ENCODE measurements at places on chromosomes 16 and 17.

- DNase-seq: no peak
Measured at GRCh38 chr17:19748807-19749193, 702 bp upstream of the ALDH3A1 start.

GRCh38 chr17:39165841-39166349 is at the start of gene ARL5C:
Gene ARL5C (minus strand): TSS chr17:39166161. CDS start chr17:39165760, 401 bp downstream.
- DNase-seq: no peak

DNA sequence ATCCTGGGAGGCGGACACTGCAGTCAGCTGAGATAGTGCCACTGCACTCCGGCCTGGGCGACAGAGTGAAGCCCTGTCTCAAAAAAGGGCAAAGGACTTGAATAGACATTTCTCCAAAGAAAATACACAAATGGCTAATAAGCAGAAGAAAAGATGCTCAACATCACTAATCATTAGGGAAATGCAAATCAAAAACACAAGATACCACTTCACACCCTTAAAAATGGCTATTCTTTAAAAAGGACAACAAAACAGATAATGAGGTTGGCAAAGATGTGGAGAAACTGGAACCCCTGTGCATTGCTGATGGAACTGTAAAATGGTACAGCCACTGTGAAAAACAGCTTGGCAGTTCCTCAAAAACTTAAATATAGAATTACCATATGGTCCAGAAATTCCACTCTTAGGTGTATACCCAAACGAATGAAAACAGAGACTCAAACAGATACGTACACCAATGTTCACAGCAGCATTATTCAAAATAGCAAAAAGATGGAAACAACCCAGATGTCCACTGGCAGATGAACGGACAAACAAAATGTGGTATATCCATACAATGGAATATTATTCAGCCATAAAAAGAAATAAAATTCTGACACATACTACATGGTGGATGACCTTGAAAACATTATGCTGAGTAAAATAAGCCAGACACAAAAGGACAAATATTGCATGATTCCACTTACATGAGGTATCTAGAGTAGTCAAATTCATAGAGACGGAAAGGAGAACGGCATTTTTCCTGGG is 35.5 kb downstream of the BRIP1 start:
- DNase-seq: no peak

- DNase-seq: no peak
Measured at GRCh38 chr16:19210280-19210924, 42.4 kb downstream of the SYT17 start.

- no peak for DNase-seq
Measured at GRCh38 chr17:72332367-72332766, 211.5 kb downstream of the SOX9 start.

DNA sequence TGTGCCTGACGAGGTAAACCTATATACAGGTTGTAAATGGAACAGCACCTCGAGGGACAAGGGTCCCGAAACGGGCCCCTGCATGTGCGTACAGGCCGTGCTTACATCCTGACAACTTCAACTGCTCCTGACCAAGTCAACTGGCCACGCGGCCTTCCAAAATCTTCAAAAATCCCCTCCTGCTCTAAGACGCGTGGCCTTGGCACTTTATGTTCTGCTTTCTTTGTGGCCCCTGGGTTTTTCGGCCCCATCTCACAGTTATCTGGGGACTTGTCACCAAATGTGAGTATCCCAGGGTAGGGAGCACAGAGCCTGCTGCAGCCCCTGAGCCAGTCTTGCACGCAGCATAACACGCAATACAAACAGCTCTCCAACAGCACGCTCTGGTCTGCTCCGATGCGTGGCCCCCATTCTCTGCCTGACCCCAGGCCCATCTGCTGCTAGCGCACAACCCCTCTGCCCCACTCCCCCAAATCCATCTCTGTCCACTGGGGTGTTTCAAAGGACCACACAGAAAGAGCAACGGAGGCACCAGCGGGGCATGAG is 659 bp downstream of the RPH3AL start:
- no peak for DNase-seq

DNA sequence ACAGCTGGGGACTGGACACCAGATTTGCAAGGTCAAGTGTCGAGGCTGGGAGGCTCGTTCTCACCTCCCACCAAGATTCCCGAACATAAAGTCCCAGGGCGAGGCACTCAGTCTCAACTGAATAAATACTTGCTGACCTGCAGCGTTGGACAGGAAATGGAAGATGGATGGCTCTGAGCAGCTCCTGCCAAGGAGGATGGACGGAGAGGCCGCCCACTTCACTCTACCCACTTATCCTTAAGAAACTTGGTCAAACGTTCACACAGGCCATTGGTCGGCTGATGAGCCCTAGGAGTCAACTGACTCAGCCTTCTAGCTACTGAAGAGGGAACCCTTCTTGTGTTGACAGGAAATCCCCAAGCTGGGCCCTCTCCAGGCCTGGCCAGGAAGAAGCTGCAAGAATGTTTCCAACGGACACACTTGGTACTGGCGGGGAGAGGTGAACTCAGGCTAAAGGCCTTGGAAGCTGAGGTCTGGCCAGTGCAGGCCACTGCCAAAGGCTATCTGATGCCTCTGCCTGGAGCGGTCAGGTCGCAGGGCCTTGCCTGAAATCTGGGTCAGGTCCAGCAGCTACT is 50.0 kb downstream of the VAC14 start:
- DNase-seq: no peak

DNA sequence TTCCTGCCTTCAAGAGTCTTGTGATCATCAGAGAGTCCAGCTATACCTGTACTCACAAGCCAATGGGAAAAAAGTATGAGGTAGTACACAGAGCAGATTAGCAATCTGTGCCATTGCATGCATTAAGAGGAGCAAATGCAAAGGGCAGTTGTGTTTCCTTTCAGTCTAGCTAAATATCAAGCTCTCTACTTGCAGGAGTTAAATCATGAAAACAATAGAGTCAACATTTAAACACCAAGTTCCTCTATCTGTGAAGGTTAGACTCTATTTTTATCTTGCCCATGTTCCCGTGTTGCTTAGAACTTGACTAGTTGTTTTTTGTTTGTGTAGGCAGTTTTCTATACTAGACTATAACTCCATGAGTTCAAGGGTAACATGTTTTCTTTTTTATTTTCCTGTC is 4.7 kb upstream of the FAM20A start:
- DNase-seq: no peak

DNA sequence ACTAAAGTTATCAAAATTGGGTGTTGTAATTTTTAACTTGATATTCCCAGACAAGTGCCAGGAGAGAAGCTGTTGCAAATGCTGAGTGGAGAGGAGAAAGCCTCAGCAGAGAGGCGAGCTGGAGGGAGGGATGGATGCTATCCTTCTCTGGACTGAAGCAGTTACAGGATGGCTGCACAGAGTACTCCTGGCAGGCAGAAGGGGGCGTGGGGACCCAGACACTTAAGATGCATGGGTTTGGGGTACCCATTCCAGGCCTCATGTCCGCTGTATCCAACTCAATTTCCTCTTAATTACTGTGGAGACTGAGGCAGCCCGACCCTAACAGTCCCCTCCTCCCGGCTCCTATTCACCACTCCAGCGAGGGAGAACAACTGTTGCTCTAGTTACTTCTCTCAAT is 25.4 kb upstream of the ALDH3A1 start:
- no peak for DNase-seq

DNA sequence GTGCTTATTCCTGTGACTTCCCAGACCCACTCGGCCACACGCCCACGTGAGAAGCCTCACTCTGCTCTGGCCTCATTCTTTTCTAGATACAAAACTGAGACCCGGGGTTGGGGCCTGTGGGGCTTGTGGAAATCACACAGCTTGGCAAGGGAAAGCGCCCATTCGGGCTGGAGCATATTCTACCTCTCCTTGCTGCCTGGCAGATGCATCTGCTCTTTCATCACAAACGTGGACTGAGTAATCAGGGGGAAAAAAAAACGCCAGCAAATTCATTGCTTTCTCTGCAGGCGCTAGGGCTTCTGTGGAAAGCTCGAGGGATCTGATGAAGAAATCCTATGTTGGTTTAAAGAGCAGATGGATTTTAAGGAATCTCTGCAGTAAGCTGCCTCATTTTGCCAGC is 44.4 kb downstream of the DNAH9 start:
- no peak for DNase-seq

DNA sequence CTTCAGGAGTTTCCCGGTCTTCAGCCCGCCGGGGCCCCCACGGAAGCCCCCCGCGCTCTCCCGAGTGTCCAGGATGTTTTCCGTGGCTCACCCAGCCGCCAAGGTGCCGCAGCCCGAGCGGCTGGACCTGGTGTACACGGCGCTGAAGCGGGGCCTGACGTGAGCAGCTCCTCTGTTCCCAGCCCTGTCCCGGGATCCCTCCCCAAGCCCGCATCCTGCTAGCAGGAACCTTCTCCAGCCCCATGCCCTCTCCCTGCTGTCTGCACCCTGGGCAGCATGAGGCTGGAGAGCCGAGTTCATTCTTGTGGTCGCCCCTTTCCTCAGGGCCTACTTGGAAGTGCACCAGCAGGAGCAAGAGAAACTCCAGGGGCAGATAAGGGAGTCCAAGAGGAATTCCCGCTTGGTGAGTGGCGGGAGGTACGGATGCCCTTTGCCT is 10.1 kb downstream of the RIPOR1 start:
- DNase-seq: no peak

DNA sequence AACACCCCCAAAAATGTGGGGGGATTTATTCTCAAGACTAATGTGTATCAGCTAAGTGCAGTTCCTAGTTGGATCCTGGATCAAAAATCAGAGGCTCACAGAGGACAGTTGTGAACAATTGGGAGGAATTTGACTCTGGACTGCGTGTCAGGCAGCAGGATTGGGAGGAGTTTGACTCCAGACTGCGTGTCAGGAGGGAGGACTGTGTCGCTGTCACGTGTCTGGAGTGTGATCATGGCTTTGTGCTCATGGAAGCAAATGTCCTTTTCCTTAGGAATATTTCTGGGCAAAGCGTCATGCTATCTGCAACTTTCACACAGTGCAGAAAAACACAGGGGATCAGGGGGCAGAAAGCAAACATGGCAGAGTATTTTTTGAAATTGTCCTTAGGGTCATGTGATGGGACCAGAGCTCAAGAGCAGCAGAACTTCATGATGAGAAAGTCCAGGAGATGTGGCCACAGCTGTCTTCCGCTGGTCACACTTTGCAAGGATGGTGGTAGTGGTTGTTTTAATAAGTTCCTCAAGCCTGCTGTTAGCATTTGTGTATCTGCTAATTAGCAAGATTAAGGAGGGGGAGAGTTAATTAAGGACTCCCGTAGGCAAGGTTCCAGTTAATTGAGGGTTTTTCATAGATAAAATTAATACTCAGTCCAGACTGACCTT is 122.0 kb upstream of the CHMP6 start:
- no peak for DNase-seq

DNA sequence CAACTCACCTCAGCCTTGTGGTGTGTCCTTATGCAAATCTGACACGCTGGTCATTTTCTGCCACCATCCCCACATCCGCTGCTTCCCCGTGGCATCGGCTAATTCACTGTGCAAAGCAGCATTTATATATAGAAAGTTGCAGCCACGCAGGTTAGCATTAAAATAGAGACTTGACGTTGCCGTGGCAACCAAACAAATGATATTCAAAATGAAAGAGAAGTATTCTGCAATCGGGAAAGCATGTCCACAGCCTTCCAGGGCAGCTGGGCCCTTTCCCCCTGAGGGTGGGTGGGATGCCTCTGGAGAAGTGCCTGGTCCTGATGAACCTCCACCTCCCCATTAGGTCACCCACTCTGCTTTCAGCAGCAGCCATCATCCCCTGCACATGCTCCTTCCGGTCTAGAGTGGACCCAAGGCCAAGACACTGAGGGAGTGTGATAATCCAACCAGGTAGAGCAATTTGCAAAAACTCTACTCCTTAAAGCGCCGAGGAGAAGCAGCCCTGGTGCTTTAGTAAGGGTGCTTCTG is 138.7 kb downstream of the GAS7 start:
- no peak for DNase-seq

DNA sequence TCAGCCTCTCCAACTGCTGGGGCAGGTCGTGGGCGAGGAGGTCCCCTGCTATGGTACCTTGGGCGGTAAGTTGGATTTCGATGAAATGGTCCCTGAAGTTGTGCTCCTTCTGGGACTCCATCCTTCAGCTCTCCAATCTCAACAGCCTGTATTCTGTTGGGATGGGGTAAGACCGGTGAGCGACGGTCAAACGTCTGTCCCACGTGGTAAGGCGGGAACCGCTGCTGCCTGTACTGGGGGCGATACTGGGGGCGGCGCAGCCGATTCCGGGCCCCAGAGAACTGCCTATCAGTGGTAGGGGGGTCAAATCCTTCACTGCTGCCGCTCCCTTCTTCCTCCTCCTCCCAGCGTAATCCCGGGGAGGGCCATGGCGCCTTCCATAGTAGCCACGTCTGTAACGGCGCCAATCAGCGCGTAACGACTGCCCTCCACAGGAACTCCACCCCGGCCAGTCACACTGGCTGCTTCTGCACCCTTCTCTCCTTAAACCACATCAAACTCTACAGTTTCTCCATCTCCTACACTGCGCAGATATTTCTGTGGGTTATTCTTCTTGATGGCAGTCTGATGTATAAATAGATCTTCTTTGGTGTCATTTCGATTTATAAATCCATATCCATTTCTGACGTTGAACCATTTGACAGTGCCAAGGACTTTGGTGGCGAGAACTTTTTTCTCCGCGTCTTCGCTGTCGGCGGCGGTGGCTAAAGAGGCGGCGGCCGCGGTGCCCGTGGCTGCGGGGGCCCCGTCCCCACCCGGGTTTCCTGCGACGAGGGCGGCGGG is 41.1 kb downstream of the AHSP start:
- no peak for DNase-seq

GRCh38 chr16:70591615-70592014 is 54.7 kb upstream of the IL34 start:
- no peak for DNase-seq

- DNase-seq: no peak
Measured at GRCh38 chr17:78651554-78651953, 74.4 kb upstream of the DNAH17 start.

DNA sequence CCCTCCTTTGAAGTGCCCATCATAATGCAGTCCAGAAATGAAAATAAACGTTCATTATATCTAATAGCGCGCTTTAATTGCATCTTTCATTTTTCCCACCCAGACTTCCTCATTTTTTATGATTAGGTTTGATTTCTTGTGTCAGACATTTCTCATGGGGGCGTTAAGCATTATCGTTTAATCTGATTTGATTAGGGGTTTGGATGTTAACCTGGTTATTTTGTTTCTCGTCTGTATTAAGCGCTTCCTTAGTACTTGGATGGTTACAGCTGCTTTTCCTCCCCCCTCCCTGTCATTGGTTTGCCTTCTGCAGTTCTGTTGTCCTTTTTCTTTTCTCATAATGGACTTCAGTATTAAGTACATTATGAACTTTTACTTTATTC is 540 bp downstream of the MFSD11 start:
- no peak for DNase-seq

- DNase-seq: no peak
Measured at GRCh38 chr16:72092832-72093447, 480 bp downstream of the TXNL4B start.

DNA sequence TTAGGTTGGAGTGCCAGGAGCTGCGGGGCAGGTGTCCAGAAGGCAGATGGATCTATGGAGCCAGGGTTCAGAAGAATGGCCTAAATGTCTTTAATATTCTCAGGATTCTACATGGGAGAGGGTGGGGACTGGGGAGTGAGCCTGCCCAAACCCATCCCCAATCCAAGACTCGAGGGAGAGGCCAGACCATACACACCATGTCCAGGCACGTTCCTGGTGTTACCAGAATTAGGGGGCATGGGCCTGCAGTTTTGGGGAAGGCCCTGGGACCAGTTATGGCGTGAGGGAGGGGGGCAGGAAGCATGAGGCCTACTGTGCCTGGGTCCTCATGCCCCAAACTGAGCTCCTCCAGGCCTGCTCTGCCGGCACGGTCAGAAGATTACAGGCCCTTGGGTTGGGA is 1.9 kb downstream of the TAX1BP3 start:
- DNase-seq: no peak

GRCh38 chr17:67157732-67158639 is 87.0 kb downstream of the HELZ start:
- no peak for DNase-seq

Data from stimulated activated CD4-positive, alpha-beta T cell treated with anti-CD3 and anti-CD28 coated beads, Interleukin-1b, Interleukin-23, amount 100 ng/mL, for 1 hour (primary cell).